ENCODE measurements at places on chromosomes 1 and 21.

DNA sequence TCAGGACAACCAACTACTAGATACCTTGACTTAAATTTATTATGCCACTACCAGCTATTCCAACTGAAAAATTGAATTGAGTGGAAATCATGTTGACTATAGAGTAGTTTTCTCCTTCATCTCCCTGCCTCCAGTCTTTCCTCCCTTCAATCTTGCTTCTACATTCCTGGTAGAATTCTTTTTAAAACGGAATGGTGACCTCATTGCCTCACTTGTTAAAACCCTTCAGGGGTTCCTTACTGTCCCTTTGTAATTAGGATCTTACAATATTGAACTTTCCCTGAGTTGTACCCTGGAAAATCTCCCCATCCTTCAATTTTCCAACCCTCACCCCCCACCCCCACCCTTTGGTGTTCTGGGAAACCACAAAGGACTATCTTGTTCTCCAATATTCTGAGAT is 82.8 kb upstream of the ZNF326 start:
- DNase-seq, result no peak

DNA sequence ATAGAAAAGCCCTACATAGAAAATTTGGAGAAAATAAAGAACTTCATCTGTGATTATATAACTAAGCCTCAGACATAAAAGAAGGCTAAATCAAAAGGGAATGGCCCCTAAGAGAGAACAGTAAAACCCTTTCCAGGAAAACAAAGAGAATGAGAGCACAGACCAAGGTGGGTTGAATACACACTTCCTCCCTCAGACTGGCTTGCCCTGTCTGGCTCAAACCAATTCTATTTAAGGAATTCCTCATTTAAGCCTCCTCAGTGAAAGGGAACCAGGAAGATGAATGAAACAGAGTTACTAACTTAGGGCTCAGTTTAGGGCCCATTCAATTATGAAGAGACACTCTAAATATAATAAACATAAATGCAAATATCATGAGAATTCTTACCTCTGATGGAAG is 10.6 kb upstream of the SYT14 start:
- DNase-seq, result no peak

- DNase-seq, result no peak
These were observed 11.4 kb downstream of the DMRTB1 start for GRCh38 chr1:53470584-53470983.

- DNase-seq, result no peak
These were observed 116.9 kb upstream of the COA6 start for GRCh38 chr1:234256359-234256758.

- DNase-seq, result peak; percentile 87
These were observed 37.1 kb downstream of the ARHGEF16 start for GRCh38 chr1:3491291-3492246.
